ENCODE measurements at places on chromosomes 4 and X.

- no peak for DNase-seq
These were observed 129.7 kb downstream of the CPE start for GRCh38 chr4:165508372-165509120.

GRCh38 chr4:3251691-3252479 lies 2.9 kb downstream of the MSANTD1 start:
- DNase-seq: no peak

DNA sequence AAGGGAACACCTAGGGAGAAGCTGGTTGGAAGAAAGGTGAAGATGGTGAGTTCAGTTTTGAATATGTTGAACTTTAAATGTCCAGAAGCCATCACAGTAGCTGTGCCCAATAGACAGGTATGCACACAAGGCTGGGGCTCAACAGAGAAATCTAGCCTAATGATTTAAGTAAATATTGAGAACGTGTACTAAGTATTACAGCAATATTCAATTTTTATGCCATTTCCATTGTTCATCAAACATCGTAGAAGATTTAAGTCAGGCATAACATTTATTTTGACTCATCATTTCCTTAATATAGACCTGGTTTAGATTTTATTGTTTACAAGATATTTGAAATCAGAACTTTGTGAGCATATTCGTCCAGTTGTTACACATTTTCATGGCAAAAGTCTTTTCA lies 116.4 kb downstream of the HPGD start:
- DNase-seq: no peak

GRCh38 chrX:38375891-38376290 lies 23.5 kb downstream of the OTC start:
- DNase-seq: no peak
